ENCODE measurements at places on chromosomes 6 and 20.

DNA sequence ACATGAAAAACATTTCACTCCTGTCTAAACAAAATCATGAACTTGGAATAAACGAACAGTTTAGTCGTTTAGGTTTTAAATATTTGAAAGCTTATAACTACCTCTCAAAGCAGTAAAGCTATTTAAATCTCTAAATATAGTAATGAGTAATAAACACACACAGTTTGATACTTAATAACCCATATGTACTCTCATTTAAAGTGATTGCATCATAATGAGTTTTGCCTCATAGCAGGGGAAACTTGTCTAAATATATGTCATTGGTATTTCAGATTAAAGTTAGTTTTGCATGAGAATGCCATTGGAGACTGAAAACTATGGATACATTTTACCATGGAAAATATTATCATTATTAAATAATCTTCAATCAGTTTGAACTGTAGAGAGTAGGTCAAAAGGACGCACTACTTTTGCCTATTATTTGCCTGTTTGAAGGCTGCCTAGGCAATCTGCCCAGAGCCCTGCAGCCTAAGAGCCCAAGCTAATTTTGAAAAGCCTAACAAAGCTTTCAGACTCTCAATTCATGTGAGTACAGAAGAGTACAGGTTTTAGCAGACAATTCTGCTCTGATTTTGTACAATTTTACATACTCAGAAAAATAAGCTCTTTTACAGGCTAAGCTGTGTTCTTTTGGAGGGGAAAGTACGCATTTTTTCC is 632.8 kb downstream of the HACE1 start:
- DNase-seq = no peak

GRCh38 chr6:51959744-51960383 is 127.5 kb downstream of the PKHD1 start:
- DNase-seq = no peak

DNA sequence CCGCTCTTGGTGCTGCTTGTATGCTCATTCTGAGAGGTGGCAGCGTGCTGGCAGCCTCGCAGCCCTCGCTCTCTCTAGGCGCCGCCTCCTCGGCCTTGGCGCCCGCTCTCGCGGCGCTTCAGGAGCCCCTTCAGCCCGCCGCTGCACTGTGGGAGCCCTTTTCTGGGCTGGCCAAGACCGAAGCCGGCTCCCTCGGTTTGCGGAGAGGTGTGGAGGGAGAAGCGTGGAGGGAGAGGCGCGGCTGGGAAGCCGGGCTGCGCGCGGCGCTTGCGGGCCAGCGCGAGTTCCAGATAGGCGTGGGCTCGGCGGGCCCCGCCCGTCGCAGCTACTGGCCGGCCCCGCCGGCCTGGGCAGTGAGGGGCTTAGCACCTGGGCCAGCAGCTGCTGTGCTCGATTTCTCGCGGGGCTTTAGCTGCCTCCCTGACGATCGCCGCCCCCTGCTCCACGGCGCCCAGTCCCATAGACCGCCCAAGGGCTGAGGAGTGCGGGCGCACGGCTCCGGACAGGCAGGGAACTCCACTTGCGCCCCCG is 19.5 kb upstream of the FAM8A1 start:
- DNase-seq = no peak

DNA sequence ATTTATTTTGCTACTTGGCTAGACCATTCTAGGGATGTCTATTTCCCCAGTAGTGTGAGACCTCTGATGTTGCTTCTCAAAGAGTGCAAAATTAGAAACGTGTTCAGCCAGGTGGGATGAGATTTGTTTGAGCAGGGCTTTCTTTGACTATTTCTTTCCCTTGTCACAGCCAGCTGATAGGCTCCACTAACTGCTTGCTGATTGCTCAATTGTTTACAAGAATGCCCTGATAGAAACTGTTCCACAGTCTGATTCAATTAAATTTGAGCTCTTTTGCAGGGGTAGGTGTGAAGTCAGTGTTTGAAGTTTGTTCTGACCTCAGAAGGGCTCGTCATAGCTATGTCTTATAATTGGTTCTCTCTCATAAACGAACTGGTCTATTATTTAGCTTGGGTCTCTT is 220.5 kb downstream of the FNDC1 start:
- DNase-seq = no peak

DNA sequence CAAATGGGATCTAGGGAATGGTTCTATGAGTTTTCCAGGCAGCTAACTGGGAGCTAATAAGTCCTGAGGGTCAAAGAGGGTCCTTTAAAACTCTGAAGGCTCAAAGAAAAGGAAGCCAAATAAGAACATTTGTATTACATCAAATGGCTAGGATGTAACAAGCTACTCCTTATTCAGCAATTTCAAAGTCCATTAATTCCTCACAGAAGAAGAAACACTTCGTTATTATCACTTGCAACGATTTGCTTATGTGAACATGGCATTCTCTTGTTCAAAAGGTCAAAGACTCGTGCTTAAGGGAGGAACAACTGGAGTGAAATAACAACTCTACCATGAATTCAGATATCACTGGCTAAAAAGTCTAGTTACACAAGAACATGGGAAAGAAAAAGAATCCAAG is 70.8 kb upstream of the FBXO30 start:
- no peak for DNase-seq

DNA sequence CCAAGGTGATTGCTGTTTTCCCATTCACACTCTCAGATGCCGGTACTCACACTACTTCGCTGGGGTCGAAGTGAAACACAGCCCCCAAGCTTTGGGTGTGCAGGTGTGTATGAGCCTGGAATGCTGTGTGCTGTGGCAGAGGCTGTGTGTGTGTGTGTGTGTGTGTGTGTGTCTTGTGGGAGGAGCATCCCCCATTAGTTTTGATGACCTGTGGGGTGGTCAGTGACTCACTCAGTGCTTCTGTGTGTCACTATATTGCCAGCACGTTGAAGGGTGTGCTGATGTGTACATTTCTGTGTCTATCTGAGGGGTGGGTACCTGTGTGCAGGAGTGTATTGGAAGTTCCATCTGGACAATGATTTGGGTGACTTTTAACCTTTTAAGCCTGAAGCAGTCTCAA is 5.0 kb upstream of the SLC12A5 start:
- DNase-seq = no peak

GRCh38 chr20:36094497-36094896 is 60.0 kb upstream of the EPB41L1 start:
- no peak for DNase-seq

DNA sequence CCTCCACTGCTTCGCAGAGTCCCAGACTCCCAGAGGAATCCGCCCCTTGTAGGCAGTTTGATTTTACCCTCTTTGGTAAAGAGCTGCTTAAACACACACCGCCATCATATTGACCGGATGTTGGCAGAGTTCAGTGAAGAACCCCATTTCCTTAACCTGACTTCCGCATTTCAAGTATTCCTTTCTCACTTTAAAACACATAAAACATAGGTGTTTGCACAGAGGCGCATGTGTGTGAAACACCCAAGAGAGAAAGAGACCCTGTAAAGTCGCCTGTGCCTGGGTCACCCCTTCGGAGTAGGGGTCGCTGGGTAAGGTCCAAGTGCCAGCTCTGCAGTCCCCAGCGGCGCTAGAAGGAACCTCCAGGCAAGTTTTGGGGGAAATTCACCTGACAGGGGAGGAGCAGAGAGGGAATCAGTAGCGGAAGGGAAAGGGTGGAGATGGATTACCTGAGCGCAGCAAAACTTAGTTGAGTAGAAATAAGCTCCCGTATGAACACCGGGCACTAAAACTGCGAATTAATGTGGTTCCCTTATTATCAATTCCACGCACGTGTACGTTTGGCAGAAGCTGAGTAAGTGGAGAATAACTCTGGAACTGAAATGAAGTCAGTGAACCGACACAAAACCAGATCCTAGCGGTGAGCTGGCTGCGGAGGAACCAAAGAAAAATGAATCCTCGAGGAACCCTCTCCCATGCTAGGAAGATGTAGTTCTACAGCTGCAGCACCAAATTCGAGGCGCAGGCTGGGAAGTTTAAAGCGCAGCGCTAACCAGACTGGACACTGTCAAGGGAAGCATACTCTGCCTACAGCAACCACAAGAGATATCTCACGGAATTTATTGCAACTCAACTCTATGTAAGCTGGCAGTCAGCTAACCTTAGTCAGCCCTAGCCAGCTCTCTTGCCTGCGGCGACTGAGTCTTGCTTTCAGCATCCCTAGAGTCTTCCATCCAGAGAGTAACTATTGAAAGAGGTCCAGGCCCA is 3.5 kb upstream of the HTR1B start:
- no peak for DNase-seq

- DNase-seq = no peak
These were observed 65.4 kb downstream of the RPRD1B start for GRCh38 chr20:38098952-38099351.

- no peak for DNase-seq
These were observed 166.3 kb downstream of the MANEA start for GRCh38 chr6:95743591-95743990.

DNA sequence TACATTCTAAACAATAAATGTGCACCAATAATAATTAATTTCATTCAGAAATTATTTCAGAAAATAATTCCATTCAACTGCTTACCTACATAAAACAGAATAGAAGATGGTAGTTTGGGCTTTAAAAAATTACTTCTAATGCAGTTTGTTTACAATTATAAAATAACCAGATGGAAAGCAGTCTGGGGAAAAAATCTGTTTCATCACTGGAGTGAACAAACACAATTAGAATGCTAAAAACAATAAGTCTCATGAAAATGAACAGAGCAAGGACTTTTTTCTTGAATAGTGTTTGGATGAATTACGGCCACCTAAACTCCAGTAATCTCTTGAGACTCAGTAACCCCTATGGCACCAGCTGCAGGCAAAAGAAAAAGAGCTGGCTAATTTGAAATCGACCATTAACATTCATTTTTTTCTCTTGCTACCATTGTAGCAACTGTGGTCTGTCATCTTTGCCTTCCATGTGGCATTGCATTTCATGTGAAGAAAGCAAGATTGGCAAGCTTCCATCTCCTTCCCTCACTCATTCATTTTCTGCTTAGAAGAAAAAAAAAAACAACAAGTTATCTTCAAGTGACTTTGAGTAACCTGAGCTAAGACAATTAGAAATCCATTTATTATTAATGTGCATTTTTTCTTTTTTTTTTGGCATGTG is 88.4 kb upstream of the CEP85L start:
- DNase-seq = no peak

DNA sequence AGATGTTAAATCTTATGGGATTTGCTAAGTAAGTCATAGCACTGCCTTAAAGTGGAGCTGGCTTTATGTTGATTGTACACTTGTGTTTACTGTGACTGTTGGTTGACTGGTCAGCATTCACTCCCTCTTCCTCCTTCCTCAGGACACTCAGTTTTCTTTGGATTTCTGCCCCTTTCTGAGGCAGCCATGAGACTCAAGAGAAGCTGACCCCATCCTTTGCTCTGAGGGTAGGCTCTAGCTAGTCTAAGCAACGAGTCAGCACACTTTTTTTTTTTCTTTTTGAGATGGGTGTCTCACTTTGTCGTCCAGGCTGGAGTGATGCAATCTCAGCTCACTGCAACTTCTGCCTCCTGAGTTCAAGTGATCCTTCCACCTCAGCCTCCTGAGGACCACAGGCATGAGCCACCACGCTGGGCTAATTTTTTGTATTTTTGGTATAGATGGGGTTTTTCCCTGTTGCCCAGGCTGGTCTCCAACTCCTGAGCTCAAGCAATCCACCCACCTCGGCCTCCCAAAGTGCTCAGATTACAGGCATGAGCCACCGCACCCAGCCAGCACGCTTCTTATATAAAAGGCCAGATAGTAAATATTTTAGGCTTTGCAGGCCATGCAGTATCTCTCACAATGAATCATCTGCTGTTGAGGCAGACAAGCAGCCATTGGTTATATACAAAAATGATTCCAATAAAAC is 191.4 kb downstream of the NFATC2 start:
- no peak for DNase-seq

GRCh38 chr6:118672678-118673077 is 21.3 kb upstream of the CEP85L start:
- no peak for DNase-seq

DNA sequence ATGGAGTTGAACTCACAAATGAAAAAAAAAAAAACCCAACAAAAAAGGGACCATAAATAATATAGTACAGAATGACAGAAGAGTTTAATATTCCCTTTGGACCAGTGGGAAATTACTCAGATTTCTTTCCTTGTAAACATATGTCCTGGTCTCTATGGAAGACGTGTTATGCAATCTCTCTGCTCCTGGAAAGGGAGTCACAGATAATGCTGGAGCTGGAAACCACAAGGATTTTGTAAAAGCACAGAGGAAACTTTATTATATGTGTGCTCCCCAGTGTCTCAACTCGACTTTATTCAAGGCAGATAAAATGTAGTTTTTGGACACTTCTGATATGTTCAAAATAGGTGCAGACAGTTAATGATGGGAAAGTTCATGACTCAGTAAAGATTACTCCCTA is 88.1 kb upstream of the ZFP64 start:
- no peak for DNase-seq

GRCh38 chr6:32375739-32376529 is 4.2 kb upstream of the TSBP1 start:
- no peak for DNase-seq

DNA sequence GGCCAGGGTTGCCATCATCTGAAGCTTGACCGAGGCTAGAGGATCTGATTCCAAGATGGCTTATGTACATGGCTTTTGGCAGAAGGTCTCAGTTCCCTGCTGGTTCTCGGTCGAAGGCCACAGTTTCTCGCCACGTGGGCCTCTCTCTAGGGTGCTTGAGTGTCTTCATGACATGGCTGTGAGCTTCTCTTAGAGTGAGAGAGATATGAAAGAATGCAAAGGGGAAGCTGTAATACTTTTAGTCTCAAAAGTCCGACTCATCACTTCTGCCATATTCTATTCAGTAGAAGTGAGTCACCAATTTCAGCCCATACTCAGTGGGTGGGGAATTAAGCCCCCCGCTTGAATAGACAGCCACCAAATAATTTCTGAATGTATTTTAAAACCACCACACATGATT is 94.2 kb downstream of the UTRN start:
- no peak for DNase-seq

GRCh38 chr6:138098306-138098705 is 8.9 kb downstream of the PERP start:
- DNase-seq = no peak

DNA sequence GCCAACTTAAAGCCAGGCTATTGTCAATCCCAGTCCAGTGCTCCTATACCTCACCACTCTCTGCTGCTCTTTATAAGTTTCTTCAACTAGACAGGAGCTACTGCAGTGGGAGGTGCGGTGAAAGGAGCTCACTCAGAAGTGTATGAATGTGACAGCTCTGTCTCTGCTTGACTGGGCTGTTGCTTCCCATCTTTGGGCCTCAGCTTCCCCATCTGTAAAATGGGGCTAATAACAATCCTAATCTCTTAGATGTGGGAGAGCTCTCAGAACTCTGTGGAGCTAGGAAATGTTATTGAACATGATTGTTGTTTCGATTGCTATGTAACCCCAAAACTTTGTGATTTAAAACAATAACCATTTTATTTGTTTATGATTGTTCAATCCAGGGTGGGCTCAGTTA is 8.4 kb upstream of the RALY start:
- no peak for DNase-seq

GRCh38 chr6:14339711-14340584 is 222.4 kb downstream of the CD83 start:
- no peak for DNase-seq

- no peak for DNase-seq
These were observed 199.2 kb upstream of the CDH4 start for GRCh38 chr20:61052776-61053442.

All from activated CD4-positive, alpha-beta T cell treated with anti-CD3 and anti-CD28 coated beads for 24 hours (primary cell).